Omental fat pad (tissue), 4 donors: ENCODE measurements at places on chromosomes 5 and 9.

GRCh38 chr5:139668924-139669661 is 20.9 kb downstream of the CXXC5 start:
- no peak for DNase-seq

GRCh38 chr9:69760278-69760610 is 433 bp upstream of the PTAR1 start:
- DNase-seq = no peak

GRCh38 chr9:125515983-125516940 is 190.7 kb downstream of the MAPKAP1 start:
- DNase-seq = no peak

DNA sequence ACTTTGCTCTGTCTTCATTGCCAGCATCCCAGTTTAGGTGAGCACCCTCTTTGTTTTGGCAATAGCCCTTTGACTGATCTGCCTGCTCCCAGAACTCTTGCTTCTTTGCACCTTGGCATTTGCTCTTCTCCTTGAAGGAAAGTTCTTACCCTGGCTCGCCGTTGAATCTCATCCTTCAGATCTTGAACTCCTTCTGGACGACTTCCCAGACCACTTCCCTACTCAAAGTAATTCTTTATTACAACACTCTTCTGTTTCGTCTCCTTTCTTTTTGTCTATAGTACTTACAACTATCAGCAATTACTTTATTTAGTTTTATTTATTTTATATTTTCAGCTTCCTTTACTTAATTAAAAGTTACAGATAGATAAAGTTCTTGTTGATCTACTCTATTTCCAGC is 1510.1 kb downstream of the MAT2B start:
- no peak for DNase-seq

DNA sequence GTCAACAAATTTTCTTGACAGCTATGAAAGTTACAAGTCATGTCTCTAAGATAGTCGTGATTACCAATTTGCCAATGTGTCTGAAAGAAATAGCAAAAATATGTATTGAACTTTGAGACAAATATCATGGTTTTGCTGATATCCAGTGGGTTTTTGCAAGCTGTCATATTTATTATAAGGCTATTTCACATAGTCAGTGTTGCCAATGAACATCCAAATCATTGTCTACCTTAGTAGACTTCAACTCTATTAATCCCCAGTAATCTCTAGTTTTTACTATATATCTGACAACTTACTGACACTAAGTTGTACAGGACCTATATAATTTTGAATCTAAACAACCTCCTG is 203.2 kb downstream of the TSSK1B start:
- no peak for DNase-seq

- no peak for DNase-seq
These were observed 68.5 kb downstream of the APBA1 start for GRCh38 chr9:69603656-69604055.

DNA sequence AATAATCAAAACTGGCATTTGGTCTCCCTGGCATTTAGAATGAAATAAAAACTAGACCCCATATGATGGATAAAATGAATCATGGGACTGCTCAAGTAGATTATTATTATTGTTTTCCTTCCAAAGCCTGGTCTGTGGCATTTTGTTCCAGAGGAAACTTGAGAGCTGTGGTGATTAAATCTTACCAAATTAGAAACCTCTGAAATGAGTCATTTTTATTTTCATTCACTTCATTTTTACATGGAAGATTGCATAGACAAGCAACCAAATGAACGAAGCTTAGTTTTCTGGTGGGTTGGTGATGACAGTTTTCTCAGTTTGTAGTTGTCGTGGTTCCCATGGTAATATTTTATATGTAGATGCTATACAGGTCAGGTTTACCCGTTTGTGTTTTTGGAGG is 23.4 kb downstream of the PAM start:
- DNase-seq = no peak

GRCh38 chr5:135876146-135876545 is 19.5 kb downstream of the IL9 start:
- no peak for DNase-seq

DNA sequence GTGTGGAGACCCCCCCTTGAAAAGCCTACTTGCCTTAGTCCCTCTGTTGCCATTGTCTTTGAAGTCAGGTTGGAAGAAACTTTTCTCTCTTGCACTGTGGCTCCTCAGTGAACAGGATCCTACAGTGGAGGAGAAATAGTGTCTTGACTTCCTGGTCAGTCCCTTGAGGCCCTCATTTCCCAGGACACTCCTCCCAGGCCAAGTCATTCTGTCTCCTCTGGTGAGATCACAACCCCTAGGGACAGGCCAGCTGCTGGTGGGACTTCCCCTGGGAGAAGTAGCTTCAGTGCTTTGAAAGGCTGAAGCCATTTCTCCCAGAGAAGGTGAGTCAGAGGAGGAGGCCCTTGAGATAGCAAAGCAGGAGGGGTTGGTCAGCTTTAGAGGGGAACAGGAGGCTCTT is 10.1 kb upstream of the GRIA1 start:
- no peak for DNase-seq

DNA sequence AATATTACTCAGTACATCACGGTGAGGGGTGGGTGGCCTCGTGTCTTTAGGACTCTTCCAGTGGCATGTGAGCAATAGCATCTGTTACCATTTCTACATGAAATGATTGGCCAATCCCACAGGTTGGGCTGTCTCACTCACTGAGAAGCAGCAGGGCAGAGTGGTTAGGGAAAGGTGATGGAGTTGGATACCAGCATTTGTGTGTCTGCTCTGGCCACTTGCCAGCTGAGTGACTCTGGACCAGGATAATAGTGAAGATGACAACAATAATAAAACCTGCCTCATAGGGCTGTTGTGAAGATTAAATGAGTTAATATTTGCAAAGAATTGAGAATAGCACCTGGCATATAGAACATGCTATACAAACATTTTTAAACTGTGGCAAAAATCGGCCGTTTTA is 42.0 kb downstream of the IQGAP2 start:
- DNase-seq = no peak

DNA sequence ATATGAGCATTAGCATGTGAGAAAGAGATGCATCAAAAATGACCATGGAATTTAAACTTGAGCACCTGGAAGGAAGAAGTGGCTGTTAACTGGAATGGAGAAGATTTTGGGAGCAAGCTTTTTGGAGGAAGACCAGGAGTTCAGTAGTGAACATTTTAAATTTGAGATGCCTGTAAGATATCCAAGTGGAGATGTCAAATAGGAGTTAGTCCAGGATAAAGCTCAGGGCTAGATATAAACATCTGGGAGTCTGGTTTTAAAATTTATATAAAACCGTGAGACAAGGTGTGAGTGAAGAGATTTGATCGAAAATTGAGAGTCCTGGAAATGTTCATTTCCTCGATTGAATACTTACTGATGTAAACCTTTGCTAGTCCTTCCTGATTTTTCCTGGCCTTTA is 217.5 kb downstream of the ZSWIM6 start:
- DNase-seq = no peak

- no peak for DNase-seq
These were observed 127.5 kb downstream of the RFK start for GRCh38 chr9:76266649-76267283.

DNA sequence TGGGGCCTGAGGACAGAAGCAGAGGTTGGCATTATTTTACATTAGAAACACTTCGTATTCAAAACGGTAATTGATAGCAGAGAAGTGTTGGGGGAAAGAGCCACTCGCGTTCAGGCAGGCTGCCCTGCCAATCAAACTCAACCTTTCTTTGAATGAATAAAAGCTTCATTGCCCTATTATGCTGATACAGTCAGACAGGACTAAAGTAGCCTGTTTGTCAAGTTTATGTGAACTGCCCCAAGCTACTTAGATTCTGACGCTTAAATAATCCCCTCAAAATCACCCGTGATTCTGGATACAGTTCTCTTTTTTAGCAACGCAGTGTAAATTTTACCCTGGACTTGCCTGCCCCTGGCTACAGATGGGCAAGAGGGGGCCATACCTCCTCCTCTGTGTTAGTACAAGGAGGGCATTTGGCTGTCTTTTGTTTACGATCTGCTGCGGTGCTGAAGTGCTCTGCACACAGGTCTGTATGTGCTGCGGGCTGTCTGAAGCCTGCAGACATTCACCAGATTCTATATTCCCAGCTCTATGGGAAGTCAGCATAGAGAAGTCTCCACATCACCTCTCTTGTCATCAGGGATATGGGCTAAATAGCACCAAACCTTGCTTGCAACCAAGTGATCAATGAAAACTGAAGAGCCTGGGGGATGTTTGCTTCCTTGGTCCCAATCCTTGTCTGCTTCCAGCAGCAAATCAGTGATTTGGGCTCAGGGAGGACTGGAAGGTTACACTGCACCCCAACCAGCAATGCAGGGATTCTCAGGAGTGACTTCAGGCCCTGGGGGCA is 218.4 kb downstream of the EBF1 start:
- DNase-seq = no peak

- DNase-seq = no peak
These were observed 53.1 kb upstream of the TYRP1 start for GRCh38 chr9:12640016-12640587.

DNA sequence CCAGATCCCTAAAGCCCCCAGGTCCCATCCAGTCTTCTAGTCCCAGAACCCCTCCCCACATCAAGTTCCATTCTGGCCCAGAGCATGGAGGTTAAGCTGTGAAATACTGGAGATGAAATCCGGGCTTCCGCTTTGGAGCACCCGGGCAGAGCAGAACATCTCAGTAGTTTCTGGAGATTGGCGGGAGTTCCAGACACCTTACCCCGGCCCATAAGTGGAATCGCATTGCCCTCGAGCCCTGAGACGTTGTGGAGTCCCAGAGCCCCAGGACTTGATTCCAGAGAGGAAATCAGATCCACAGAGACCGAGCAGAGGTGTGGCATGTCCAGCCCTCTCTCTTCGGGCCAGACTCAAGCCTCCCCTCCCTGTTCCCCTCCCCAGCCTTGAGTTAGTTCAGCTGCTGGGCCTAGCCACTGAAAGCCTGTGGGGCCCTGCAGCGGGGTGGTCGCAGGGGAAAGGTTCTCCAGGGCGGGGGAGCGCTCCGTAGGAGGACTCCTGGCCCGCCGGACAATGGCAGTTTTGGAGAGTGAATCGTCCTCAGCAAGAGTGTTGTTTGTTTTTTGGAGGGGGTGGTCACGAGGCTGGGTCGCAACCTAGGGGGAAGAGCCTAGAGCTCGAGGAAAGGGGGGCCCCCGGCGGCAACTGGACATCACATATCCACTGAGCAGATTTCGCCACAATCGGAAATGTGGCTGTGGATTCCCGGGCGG is 1.0 kb upstream of the PAX5 start:
- no peak for DNase-seq

DNA sequence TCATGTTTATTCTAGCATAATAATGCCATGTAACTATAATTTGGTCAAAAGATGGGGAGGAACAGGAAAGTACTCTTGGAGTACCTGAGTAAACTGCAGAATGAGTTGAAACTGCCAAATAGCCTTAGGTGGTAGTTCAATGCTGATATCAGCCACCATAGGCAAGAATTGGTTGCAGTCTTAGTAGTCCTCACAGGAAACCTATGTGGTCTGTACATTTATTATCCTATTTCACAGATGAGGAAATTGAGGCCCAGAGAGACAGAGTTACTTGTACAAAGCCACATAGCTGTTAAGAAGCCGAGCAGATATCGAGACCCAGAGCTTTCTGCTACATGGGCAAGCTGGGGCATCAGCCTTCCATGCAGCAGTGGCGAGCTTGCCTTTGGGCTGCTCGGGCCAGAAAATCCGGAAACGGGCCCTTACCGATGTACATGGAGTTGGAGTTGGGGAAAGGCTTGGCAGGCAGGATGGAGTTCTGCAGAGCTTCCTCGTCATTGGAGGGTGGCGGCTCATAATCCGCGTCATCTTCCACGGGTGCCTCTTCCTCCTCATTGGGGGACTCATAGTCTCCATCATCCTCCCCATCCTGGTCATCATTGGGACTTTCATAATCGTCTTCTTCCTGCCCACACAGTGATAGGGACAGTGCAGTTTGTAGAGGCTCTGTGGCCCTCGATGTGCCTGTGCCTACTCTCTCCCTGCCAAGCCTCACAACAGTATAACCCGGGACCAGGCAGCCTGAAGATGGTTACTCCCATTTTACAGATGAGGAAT is 27.1 kb downstream of the LCP2 start:
- DNase-seq = no peak

DNA sequence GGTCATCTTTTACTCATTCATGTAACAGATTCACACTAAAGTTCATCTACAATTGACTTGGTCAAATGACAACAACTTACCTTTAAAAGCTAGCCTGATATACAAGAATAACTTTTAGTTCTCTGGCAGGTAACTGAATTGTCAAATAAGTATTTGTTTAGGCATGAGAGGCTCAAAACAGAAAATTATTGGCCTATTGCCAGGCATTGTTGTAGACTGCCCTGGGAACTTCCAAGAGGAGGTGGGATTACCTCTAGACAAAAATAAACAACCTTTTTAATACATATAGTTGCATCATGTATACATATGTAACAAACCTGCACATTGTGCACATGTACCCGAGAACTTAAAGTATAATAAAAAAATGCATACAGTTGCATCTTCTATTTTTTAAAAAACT is 18.2 kb upstream of the SLCO4C1 start:
- DNase-seq = no peak

DNA sequence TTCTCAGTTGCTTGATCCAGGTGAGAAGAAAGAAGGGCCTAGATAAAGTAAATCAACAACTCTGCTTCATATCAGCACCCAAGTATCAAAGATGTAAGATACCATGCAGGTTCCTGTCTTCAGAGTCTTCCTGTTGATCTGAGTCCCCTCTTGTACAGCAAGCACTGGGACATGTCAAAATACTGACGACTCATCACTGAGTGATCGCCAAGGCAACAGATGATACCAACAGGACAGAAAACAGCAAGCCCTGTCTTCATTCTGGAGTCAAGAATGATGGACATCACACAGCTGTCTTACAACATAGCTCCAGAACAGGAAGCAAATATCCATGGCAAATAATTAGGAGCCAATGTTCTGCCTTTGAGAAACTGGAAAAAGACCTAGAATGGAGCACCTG is 83.7 kb downstream of the TARS1 start:
- no peak for DNase-seq

- no peak for DNase-seq
These were observed 69.8 kb downstream of the ZNF474 start for GRCh38 chr5:122199146-122199545.
